Spinal cord (tissue), 10 donors: ENCODE measurements at places on chromosomes 5 and 9. TPM values are rescaled to one million over a fixed set of nuclear protein-coding genes. Genes with fewer than 3 reads are reported as not detected.

CNTFR gene
- total RNA-seq, result 16.1 TPM

NR6A1 gene
- 4.3 TPM for total RNA-seq

FRRS1L gene
- 19.7 TPM for total RNA-seq

MAPKAP1 gene
- 61.3 TPM for total RNA-seq

NUTM2F gene
- not detected for total RNA-seq

FGFR4 gene
- total RNA-seq, result 3.6 TPM

GAS1 gene
- 26.1 TPM for total RNA-seq

TMEM232 gene
- total RNA-seq, result 21.1 TPM

OR1J2 gene
- total RNA-seq, result not detected

TMOD1 gene
- total RNA-seq, result 27.3 TPM

CDKN2B-AS1 gene
- total RNA-seq, result 0.50 TPM

CORO2A gene
- total RNA-seq, result 7.9 TPM

RALGDS gene
- total RNA-seq, result 78.6 TPM

PCDHB3 gene
- 2.7 TPM for total RNA-seq

STPG3 gene
- not detected for total RNA-seq

ALG2 gene
- 39.4 TPM for total RNA-seq

CDH10 gene
- 12.0 TPM for total RNA-seq

PDZD2 gene
- 22.1 TPM for total RNA-seq
